Suppressor macrophage treated with lipopolysaccharide for 4 hours (primary cell): ENCODE measurements at places on chromosomes 6 and 20.

DNA sequence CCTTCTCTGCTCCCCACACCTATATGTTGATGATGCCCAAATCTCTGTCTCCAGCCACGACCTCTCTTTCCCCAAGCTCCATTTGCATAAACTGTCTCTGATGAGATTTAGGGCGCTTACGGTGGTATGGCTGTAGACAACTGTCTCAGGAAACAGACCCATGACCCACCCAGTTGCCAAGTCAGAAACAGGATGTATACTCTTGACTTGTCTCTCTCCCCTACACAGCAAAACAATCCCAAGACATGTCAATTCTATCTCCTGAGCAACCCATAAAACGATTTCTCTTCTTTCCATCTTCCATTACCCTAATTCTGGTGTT lies 13.9 kb downstream of the GNL1 start:
- DNase-seq = no peak

DNA sequence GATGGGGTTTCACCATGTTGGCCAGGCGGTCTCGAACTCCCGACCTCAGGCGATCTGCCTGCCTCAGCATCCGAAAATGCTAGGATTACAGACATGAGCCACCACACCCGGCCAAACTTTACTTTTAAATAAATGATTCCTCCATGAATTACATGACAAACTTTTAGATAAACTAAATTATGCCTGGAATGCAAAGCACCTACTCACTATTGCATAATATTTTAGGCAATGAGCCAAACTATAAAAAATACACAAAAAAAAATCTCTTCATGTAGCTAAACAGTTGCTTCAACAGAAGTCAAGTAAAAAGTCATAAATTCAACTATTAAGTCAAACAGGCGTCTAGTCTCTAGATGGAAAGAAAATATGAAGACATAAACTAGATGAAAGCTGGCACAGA lies 56.5 kb downstream of the PTPRK start:
- no peak for DNase-seq

- DNase-seq = no peak
Measured at GRCh38 chr6:51410453-51410852, 591.8 kb downstream of the TFAP2B start.

DNA sequence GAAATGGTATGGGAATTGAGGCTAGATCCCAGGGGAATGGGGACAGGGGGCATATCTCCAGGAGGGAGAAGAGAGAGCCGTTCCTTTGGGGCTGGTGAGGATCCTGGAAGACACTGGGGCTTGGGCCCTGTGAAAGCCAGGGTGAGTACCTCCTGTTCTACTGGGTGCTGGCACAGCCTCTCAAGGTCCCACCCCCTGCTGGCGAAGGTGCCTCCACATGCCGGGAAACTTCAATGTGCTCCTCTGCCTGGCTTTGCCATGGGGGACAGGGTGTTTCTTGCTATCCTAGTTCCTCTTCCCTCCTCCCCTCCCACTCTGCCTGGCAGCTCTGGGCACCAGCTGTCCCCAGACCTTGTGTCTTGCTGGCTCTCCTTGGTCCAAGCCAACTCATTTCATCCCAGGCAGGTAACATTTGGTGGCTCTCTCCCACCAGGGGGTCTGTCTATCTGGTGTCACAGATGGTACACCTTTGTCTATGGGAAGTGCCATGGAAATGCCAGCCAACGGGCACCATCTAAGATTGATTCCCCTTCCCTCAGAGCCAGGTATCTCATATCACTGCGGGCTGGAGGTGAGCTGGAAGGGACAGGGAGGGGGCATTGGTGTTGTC lies 56.8 kb downstream of the MDGA1 start:
- DNase-seq = no peak

DNA sequence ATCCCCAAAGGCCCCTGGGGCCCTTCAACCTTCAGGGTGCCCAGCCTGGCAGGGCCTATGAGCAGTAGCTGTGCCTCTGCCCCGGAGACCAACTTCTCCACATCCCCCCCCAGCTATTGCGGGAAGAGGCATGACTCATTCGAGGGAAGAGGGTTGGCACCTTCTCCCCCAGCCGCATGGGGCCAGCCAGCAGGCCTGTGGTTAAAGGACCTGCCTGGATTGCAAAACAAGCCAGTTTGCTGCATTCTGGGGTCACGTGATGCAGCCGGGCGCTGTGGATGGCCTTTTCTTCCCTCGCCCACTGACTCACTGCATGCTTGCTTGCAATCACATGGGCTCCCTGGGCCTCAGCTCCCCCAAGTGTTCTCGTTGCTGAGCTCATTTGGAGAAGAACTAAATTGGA lies 182.5 kb downstream of the MAFB start:
- peak; percentile 100 for DNase-seq

DNA sequence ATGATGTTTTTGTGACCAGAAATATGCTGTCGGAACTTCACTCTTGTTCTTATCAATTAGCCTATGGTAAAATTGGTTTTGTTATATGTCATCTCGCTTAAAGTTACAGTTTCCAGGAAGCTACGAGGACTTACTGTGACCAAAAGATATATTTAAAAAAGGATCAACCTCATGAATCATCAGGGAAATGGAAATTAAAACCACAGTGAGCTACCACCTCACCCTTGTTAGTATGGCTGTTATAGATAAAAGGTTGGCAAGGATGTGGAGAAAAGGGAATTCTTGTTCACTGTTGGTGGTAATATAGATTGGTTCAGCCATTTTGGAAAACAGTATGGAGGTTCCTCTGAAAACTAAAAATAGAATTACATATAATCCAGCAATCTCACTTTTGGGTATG lies 14.3 kb upstream of the INSM1 start:
- no peak for DNase-seq

DNA sequence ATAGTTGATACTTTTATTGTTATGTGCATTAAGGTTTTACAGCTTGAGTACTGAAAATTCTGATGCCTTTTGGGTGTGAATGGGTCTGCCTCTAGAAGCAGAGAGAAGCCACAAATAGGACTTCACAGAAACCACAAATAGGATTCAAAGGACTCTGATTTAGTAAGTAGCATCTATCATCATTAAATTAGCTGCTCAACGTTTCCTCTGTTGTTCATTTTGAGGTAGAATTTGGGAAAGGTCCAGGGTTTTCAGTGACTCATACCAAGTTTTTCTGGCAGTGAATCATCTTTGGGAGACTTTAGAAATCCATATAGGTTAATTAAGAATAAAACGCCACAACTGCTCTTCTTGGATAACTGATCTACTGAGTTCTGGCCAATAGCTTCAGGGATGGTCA lies 105.1 kb downstream of the PHF3 start:
- no peak for DNase-seq

- DNase-seq = no peak
Measured at GRCh38 chr20:56916345-56916622, 287.2 kb downstream of the TFAP2C start.

DNA sequence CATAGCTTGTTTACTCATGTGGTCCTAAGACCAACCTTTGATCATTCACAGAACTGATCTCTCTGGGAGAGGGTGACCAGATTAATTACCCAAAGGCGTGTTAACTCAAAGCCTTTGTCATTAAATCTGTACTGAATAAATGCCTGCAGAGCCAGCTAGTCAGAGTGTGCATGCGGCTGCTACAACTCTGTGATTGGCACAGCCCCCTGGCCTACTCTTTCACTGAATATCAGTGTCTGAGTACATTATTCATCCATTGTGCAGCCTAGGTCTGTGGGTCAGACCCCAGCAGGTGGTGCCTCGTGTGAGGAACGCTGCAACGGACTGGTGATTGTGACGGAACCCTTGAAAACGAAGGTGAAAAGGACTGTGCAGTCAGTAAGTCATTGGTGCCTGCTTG lies 663.6 kb downstream of the PHF3 start:
- DNase-seq = no peak

DNA sequence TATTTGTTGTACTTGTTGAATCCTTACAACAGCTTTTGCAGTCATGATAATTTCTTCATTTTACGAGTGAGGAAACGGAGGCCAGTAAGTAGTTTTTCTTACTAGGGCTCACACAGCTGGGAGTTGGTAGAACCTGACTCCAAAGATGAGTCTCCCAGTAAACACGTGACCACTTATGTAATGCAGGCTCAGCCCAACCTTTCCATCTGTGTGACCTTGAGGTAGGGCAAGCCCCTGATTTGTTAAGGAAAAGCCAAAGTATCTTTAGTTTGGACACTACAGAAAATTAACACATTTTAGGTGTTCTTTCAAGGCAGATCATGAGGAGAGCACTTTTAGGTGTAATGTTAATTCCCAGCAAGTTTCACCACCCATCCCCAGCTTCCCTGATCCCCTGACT lies 111.3 kb downstream of the LRRC1 start:
- DNase-seq = no peak

- DNase-seq = no peak
Measured at GRCh38 chr6:33820784-33821520, 17.1 kb upstream of the MLN start.

GRCh38 chr20:54000262-54000661 lies 70.1 kb downstream of the BCAS1 start:
- no peak for DNase-seq

- no peak for DNase-seq
Measured at GRCh38 chr6:70163795-70164194, 139.1 kb downstream of the COL9A1 start.

DNA sequence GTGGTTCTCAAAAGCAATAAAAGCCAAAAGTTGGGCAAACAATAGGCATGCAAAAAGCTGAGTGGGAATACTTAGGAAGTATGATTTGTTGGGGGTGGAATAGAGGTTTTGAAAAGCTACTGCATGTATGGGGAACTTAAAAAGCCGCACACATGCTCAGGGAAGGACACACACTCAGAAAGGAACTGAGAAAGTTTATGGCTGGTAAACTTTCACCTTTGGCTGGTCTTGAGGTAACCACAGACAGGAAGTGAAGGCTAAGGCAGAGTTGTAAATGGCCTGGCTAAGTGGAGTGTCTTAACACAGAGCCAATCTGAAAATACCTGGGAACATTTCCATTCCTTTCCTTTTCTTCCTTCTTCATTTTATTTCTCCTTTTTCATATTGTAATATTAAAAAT lies 134.5 kb upstream of the EXOC2 start:
- DNase-seq = no peak

- DNase-seq = no peak
Measured at GRCh38 chr20:34754611-34755010, 50.5 kb downstream of the TP53INP2 start.

DNA sequence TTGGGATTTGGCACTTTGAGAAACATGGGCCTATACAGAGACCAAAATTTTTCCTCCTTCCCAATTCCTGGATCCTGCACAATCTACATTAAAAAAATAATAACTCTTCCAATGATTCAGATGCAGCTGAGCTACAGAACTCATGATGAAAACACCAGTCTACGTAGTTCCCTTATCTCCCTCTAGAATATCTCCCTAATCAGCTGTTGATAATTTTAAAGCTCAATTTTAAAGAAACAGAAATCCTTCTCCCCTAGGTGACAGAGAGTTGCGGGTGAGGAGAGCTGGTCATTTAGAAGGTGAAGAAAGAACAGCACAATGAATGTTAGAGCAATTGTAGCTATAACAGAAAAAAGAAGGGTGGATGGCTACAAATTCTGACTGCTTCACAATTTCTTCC lies 175.6 kb upstream of the KCNK16 start:
- no peak for DNase-seq

DNA sequence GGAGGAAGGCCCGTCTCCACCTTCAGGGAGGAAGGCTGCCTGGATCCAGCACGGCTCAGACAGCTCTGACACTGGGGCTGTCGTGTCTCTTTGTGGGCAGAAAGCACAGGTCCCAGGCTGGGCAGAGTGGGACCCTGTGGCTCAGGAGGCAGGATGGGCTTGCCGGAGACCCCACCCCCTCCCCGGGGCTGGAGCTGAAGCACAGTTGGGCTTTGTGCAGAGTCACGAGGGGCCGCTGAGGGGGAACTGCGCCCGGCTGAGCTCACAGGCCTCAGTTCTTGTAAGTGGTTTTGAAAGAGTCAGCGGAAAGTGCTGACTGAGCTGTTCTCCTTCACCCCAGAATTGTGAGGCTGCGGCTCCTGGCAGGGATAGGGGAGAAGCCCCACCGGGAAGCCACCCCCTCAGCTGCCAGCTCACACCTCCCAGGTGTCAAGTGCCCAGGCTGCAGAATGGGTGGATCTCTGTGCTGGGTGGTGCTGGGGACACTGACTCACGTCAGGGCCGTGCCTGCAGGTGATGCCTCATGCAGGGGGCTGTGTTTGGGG lies 145.5 kb upstream of the RNF24 start:
- peak; percentile 69 for DNase-seq

- no peak for DNase-seq
Measured at GRCh38 chr6:93124006-93124632, 295.2 kb downstream of the EPHA7 start.

DNA sequence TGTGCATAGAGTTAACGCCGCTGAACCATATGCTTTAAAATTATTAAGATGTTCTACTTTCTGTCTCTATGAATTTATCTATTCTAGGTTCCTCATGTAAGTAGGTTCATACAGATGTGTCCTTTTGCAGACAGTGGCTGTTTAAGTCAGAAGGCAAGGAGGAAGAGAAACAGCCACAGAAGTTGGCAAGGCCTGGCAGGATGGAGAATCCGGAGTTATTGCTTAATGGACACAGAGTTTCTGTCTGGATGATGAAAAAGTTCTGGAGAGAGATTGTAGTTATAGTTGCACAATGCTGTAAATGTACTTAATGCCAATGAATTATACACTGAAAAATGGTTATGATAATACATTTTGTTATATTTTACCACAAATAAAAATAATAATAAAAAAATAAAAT lies 283.6 kb upstream of the CNR1 start:
- DNase-seq = peak; percentile 50

DNA sequence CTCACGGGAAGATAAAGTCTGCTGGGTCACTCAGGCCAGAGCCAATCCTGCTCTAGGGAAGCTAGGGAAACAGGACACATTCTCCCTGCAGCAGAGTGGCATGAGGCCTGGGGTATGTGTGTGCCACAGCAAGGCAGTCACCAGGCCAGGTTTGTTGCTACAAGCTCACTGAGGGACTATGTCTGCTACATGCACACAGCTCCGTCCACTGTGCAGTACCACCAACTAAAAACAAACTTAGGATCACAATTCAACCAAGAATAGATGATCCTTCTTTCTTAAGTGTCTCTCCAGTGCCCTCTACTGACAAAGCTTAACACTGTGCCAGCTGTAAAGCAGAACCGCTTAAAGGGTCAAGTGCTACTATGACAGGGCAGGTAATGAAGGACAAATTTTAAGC lies 192.5 kb downstream of the PTPRK start:
- DNase-seq = peak; percentile 62
